T-helper 17 cell (primary cell): ENCODE measurements at places on chromosomes 16 and 17. TPM values are rescaled to one million over a fixed set of nuclear protein-coding genes. Genes with fewer than 3 reads are reported as not detected.

DNA sequence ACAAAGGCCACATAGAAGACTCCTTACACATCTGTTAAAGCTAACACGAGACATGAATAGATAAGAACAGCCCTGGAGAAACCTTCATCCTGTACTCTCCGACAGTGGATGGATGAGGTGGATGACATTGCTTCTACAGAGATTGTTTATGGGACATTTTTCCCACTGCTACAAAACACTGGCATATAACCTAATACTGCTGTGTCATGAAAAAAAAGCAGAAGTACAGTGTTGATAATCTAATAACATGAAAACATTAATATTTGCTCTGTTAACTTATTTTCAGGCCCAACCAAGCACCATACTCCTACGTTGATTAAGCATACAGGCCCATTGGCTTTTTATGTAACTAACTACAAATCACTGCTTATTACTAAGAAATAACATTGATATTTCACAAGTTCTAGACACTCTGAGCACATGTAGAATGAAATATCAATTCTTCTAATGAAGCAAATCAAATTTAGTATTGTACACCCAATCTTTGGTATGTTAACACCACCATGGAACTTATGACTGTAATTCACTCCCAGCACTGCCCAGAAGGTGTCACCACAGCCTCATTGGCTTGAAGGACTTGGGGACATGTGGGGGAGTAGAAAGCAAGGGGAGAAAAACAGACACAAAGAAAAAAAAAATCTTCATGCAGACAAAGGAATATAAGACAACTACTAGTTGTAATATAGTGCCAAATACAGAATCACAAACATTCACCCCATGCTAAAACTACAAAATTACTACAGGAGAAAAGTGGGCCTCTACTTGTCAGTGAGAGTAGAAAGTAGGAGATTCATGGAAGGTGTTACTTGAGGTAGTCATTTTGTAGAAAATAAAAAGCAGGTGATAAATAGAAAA lies 330.0 kb upstream of the PMFBP1 start:
- no peak for DNase-seq

TEX19 gene
- total RNA-seq, result not detected

PLXDC1 gene
- total RNA-seq, result 11.7 TPM

KRT40 gene
- total RNA-seq, result not detected

DNA sequence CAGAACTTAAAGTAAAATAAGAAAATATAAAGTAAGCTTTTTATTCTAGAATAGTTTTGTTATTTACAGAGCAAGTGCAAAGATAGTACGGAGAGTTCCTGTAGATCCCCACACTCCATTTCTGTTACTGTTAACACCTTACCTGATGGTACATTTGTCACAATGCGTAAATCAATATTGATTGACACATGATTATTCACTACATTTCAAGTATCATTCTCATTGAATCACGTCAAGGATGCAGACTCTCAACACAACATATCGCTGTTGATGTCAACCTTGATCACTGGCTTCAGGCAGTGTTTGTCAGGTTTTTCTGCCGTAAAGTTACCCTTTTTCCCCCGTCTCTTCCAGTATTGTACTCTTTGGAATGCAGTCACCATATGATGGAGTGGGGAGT lies 64.2 kb upstream of the WSCD1 start:
- no peak for DNase-seq

CCDC144A gene
- total RNA-seq, result 11.8 TPM

GRCh38 chr17:69539274-69539673 lies 124.8 kb downstream of the MAP2K6 start:
- no peak for DNase-seq

DNA sequence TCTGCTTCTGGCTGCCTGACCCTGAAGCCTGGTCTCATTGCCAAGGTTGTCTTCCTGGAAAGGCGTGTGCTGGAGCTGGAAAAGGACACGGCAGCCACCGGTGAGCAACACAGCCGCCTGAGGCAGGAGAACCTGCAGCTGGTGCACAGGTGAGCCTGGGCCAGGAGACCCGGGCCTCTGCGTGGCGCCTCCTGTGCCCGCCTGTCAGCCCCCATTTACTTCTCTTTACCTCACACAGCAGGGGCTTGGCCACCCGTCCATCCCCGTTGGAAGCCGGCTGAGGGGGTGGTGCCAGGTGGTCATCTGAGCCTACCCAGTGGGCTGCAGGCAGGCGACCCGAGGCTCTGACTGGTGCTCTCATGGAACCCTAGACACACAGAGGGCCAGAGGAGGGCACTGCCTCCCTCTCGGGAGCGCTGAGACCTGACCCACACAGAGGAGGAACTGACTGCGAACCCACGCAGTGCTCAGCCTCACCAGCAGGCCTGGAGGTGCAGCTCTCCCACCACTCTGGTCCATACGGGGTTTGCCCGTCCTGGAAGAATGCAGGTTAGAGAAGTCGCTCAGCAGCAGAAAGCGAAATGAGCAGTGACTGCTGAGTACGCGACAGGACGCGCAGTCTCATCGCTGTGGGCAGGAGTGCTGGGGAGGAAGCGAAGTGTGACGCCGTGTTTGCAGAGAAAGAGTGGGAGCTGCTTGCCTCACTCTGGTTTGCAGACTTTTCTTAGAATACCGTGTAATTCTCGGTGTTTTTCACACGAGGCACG lies 21.9 kb upstream of the CAPN15 start:
- DNase-seq, result no peak

DNA sequence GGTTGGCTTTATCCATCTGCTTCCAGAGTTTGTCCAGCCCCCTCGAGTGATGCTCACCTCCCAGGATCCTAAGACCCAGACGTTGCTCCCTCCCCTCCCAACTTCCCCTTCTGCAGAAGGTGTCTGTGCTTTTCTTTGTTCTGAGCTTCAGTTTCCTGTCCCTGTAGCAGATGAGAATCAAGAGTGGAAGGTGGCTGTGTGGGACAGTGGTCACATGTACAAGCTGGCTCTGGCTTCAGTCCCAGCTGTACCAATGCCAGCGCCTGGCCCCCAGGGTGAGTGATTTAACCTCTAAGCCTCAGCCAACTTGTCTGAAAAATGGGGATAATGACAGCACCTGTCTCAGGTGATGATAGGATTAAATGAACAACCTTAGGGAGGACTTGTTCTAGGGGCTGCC lies 7.7 kb downstream of the PRR15L start:
- no peak for DNase-seq

DNA sequence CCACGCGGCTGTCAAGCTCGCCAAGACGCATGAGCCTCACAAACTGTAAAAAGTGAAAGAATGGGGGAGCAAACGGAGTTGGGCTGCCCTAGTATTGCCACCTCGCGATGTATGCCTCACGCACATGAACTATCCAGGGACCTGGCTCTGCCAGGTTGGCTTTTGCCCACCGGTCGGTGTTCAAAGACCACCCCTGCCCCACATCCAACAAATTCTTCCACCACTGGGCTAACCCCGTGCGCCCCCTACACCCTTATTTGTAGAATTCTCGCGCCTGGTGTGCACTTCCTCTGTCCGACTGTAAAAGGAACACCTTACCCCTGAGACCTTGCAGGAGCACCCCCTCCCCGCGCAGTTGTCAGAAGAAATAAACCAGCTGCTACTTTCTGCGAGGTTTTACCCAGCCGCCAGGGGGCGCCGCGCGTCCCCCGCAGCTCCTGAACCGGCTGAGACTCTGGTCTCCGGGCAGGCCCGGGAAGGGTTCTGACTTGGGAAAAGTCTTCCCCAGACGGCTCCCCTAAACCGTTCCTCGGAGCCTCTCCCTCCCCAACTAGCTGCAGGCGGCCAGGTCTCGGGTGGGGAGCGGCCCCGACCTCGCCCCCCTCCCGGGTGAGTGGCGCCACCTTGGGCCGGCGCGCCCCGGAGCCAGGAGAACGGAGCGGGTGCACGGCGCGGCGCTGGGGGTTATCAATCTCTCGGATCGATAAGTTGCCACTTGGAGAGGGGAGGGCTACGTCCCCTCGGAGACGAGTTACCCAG lies 1.7 kb upstream of the ZNF423 start:
- no peak for DNase-seq
